Inflammatory macrophage (primary cell): ENCODE measurements at places on chromosomes 6 and 20.
A peak's percentile ranks its signal among the peaks of the same experiment; 100 is the strongest.

- DNase-seq: no peak
These were observed 5.0 kb downstream of the CEP162 start for GRCh38 chr6:84222426-84222825.

DNA sequence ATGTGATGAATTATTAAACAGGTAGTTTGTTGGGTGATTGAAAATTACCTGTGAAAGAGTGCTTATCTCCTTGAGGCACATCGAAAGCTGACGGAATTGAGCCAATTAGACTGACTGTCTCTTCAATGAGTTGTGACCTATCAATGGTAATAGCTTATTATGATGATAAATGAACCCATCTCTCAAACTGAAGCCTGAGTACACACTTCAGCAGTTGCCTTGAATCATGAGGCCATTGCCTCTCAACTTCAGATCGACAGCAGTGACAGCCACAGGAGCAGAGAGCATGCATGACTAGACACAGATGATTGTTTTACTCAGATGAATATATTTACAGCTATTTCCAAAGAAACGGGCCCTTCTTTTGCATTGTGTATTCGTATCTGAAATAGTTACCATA is 323.9 kb downstream of the LAMA2 start:
- DNase-seq: no peak

DNA sequence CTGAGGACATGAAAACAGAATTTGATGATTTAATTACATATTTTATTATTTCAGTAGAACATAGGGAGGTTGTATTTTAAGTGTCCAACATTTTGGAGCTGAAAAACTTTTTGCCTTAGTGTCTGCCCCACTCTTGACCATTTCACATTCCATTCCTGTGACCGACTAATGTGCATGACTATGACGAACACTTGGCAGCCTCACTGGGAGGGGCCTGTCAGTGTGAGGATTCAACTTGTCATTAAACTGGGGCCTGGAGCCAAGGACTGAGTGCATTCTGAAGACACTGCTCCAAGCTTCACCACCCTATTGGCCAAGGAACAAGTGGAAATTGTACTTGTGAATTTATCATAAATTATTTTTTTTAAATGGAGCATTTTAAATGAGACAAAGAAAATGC is 661.3 kb downstream of the BCKDHB start:
- no peak for DNase-seq

- DNase-seq: peak; percentile 21
These were observed 12.1 kb upstream of the PFDN4 start for GRCh38 chr20:54195483-54196472.

GRCh38 chr20:64079273-64080012 is at the start of gene RGS19:
Gene RGS19 (minus strand): TSS chr20:64079518. CDS start chr20:64076886, 2,632 bp downstream.
- peak; percentile 97 for DNase-seq

DNA sequence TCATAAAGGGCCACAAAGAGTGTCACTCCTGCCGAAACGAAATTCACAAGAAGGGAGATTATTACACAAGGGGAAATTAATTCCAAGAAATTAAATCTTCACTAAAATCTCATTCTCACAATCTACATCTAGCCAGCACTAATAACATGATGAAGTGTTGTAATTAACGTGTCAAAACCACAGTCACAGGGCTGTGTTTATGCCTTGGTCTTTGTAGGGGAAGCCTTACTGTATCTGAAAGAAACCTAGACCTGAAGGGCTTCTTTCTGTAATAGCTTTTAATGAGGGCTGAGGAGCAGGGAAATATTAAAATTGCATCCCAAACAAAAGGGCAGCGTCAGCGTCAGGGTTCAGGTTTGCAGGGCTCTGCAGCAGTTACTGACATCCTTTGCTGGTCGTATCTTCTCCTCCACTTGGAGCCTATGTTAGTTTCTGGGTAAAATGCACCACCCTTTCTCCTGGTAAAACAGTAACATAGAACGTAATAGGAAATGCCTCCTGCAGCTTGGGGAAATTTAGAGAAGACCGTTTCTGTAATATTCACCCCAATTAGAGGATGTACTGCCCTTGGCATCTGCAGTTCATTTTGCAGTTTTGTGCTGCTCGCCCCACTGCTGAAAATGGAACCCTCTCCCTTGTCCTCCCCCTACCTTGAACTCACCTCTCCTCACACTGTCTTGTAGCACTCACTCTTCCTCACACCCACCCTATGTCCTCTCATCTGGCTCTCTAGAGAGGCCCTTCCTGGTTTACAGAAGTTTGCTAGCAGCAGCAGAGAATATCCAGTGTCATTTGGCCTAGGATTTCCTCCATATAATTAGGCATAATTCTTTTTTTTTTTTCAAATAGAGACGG is 109.0 kb upstream of the TRAF3IP2 start:
- DNase-seq: no peak

- no peak for DNase-seq
These were observed 158.5 kb downstream of the HIVEP2 start for GRCh38 chr6:142786476-142786875.

DNA sequence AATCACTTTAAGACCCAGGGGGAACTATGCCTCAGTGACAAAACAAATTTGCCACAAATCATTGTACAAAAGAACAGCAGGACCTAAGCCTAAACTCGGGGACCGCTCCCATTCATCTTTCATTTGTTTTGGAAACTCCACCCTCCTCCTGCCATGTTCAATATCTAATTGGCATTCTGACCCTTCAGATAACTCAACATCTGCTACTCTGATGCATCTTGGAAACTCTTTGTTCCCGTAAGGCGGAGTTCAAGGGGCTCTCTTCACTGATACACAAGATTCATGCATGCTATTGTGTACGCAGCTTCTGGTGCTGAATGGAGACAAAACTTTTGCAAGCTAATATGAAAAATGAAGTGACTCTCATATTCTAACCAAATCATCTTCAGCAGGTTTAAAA is 187.6 kb downstream of the ZFP64 start:
- no peak for DNase-seq

DNA sequence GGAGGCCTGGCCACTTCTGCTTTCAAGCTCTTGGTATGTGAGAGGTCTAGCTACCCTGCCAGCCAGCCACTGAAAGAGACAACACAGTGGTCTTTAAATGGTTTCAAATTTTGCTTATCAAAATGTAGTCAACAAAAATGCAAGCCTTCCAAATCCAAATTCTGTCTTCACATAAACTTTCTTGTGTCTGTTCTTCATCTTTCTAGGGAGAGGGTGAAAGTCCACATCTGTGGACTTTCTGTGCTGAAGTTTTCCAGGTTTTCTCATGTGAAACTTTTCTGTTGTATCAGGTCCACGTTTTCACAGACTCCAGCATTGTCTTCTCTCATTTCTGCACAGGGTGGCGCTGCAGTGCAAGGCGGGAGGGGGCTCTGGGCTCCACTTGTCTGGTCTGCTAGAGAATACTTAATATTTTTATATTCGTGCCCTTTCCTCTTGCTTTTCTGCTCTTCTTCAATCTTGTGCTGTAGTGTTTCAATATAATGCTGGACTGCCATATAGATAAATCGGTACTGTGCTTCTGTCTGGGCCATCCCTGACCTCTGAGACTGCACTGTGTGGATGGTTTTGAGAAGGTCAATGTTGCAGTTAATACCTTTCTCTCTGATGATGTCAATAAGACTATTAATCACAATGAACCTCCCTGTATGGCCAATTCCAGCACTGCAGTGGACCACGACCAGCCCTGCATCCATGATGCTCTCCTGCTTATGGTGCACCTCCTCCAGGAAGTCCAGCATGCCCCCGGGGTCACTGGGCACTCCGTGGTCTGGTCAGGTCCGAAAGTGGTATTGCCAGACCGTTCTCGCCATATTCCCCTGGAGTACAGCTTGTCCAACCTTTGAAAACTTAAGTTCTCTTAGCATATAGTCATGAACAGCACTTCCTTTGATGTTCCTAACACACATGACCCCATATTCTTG is 161.6 kb upstream of the TNFAIP3 start:
- DNase-seq: peak; percentile 58

- DNase-seq: no peak
These were observed 347.0 kb downstream of the RNGTT start for GRCh38 chr6:88616380-88616779.

- peak; percentile 66 for DNase-seq
These were observed 41.7 kb downstream of the CHMP4B start for GRCh38 chr20:33852626-33853506.
